ENCODE measurements at places on chromosomes 11 and 22.

GRCh38 chr11:45322111-45322705, 36.1 kb upstream of the SYT13 start:
- no peak for DNase-seq

DNA sequence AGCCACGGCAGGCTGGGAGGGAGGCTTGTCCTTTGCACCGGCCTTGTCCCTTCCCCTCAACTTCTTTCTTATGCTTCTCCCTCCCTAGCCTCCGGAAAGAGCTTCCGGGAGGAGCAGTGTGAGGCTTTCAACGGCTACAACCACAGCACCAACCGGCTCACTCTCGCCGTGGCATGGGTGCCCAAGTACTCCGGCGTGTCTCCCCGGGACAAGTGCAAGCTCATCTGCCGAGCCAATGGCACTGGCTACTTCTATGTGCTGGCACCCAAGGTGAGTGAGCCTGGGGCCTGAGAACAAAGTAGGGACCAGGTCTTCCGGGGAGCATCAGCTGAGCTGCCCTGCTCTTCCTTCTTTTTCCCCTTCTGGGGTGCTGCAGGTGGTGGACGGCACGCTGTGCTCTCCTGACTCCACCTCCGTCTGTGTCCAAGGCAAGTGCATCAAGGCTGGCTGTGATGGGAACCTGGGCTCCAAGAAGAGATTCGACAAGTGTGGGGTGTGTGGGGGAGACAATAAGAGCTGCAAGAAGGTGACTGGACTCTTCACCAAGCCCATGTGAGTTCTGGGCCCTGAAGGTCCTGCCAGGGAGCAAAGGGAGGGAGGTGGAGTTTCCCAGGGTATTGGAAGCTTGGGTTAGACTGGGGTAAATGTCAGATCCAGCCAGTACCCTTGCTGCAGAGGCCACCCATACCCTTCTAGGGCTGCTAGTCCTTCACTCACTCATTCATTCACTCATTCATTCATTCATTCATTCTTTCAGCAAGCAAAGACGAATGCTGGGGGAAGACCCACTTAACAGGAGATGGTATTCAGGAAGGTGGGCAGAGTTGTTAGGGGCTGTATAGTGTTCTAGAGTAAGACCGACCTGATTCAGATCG, 22.6 kb downstream of the ADAMTS15 start:
- DNase-seq: no peak

GRCh38 chr11:61287338-61287977, 7.7 kb downstream of the VWCE start:
- no peak for DNase-seq

DNA sequence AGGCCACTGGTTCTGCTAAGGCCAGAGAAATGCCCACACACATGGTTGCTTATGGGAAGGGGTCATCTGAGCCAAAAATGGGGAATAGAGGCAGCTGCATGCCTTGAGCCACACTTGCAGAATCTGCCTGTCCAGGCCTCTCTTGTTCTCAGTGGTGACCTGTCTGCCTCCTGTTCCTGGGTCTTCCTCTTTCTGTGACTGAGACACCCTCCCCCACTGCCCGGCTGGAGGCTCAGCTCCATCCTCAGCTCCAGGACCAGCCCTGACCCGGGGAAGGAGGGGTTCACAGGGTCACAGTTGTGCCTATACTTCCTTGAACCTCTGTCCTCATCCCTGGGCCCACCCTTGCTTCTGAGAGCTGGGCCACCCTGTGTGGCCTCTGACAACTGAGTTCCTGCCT, 52.3 kb downstream of the CSF2RB start:
- DNase-seq: no peak

GRCh38 chr22:22999523-22999922, 70.8 kb upstream of the GNAZ start:
- DNase-seq: no peak

DNA sequence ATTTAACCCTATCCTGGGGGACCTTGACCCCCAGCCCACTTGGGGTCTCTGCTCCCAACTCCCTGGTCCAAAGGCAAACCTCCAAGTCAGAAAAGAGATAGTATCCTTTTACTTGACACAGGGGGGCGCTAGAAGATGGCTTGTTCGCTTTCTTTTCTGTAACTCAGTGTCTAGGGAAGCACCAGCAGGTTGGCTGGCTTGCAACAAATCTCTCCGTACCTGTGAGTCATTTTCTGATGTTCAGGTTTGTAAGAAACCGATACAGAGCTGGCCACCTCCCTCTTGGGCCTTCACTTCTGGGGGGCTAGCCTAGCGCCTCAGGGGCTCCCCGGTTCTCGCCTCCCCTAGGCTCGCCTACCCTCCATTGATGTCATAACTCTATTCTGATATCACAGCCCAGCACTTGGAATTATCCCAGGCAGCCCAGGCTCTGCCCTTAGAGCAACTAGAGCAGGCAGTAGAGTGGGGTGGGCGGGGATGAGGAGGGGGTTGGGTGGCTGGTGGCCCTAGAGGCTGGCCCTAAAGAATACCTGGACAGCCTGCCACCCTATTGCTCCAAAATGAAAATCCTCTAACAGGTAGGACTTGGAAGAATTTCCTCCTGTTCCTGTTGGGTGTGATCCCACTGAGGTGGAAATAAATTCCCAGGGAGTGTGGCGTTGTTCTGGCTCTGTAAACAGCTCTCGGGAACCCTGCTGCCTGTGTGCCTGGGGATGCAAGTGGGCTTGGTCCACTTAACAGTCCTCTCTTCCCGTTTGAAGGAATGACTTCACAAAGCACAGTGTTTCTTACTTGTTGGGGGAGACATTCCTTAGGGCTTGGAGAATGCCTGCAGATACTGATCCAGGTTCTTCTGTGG, 69.4 kb downstream of the OSBP2 start:
- peak; percentile 28 for DNase-seq

GRCh38 chr11:94790661-94791180, 22.6 kb downstream of the AMOTL1 start:
- no peak for DNase-seq

DNA sequence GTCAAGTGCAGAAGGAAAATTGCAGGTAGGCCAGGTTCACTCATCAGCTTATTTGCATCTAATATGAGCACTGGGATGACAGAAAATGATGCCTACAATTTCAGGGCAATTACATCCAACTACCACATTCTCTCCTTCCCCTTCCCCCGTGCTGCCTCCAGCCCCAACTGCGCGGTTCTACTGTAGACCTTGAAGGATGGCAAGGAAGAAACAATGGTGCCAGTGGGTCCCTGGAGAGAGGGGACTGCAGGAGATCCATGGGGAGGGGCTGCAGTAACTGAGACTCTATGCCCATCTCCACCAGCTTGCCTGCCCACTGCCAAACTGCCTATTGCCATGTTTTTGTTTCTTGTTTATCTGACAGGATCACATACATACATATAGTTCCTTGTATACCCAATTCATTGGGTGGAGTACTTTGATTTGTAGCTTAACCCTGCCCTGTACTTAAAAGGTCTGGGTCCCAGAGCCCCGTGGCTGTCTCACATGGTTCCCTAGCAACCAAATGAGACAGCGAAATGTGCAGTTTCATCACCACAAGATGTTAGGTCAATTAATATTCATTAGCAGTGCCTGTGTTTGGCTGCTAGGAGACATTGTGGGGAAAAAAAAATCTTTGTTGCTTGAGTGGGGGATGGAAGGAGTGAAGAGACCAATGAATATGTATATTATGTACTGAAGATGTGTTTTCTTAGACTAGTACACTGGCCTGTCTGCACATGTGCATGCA, 253.5 kb upstream of the PLET1 start:
- no peak for DNase-seq

GRCh38 chr11:1654388-1655167, 25.0 kb downstream of the KRTAP5-5 start:
- DNase-seq: no peak

GRCh38 chr11:86663761-86664160, 8.7 kb downstream of the ME3 start:
- DNase-seq: no peak

GRCh38 chr11:4922304-4922703, 1.8 kb downstream of the OR51G1 start:
- no peak for DNase-seq

GRCh38 chr11:116072133-116072532, 567.9 kb upstream of the CADM1 start:
- DNase-seq: no peak

GRCh38 chr11:76615950-76616349, 54.6 kb downstream of the LRRC32 start:
- no peak for DNase-seq

GRCh38 chr11:99565333-99565732, 544.6 kb downstream of the CNTN5 start:
- DNase-seq: no peak

- no peak for DNase-seq
Observed at GRCh38 chr11:14240221-14240620, 118.8 kb downstream of the RRAS2 start.

- peak; percentile 92 for DNase-seq
Observed at GRCh38 chr11:67277231-67277961, 11.1 kb downstream of the GRK2 start.

DNA sequence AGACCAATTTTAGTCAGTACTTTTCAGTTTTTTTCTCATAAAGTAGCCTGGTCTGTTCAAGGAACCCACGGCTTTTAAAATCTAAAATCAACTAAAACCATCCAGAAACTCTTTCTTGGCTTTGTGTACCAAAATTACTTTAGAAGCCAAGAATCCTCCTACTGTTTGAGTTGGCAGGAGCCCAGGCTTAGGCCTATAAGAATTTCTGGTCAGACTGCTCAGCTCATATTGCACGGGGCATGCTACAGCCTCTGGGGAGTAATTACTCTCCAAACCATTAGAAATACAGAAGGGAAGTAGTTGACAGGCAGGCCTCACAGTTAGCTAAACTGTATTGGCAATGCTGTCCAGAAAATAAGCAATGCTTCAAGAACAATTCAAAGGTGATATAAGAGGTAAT, 1862.9 kb upstream of the RAG2 start:
- DNase-seq: no peak

DNA sequence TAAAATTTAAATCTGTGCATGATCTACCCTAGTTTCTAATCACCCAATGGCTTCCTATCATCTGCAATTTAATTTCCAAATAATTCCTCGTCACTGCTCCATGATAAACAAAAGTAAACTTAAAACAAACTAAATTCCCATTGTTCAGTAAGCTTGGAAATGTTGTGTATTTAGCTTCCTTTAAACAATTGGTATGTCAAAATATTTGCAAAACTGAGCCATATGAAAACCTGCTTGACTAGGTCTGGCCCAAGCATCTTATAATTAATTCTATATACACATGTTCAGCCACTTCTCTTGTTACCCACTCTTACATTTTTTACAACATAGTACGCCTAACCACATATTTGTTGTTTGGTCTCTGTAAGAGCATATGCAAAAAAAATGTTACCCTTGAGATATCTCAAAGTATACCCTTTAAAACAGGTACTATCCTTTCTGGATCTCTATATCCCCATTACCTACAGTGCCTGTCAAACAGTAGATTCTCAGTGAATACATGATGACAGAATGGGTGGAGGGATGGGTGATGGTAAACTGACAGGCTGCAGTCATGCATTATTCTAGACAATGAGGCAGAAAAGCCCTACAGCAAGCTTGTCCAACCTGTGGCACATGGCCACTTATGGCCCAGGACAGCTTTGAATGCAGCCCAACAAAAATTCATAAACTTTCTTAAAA, 1277.9 kb upstream of the TENM4 start:
- no peak for DNase-seq

GRCh38 chr11:120538707-120539106, 27.2 kb downstream of the GRIK4 start:
- no peak for DNase-seq

GRCh38 chr11:80727315-80727714, 1286.5 kb upstream of the TENM4 start:
- DNase-seq: no peak

DNA sequence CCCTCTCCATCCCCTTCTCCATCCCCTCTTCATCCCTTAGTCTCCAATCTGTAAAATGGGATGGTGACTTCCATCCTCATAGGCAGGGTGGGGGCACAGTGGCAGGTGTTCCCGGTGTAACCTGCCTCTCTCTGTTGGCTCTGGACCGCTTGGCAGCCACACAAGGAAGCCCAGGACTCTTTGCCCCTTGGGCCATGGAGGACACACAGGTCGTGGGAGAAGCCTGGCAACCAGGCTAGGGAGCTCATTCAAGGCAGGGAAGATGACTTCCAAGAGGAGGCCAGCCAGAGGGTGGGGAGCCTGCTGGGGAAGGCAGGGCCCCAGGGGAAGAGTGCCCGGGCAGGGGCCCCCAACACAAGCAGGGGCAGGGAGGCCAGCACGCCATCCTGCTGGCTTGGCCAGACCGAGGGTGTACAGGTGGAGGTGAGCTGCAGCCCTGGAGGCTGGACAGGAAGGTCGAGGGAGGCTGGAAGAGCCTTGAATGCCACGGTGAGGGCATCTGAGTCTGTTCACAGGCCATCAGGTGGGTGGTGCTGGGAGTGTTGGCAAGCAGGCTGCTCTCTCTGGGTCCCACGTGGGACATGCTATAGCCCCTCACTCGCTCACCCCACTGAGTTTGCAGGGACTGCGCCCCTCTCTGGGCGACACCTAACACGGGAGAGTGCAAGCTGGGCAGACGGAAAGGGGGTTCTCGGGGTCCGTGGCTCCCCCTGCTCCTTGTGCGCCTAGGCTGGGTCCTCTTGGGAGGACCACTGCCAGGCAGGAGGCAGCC, 15.5 kb upstream of the CTSD start:
- no peak for DNase-seq

GRCh38 chr11:1486054-1486825, at the start of gene MOB2:
Gene MOB2 (minus strand): TSS chr11:1486779. CDS start chr11:1486556, 223 bp downstream.
- DNase-seq: no peak

DNA sequence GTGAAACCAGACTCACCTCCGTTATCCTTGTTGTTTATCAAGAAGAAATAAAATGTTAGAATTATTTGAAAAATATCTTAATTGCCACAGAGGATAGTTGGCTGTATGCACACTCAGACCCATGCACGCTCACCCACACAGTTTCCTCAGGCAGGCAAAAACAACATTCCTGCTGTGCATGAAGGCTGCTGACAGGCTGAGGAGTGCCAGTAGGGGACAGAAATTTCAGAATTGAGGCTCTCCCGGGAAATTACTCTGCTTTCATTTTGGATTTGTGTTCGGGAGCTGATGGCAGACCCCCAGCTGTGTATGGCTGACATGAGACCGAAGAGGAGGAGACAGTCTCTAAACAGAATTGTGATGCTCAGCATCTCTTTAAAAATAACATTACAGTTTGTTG, 87.5 kb downstream of the AMOTL1 start:
- no peak for DNase-seq

DNA sequence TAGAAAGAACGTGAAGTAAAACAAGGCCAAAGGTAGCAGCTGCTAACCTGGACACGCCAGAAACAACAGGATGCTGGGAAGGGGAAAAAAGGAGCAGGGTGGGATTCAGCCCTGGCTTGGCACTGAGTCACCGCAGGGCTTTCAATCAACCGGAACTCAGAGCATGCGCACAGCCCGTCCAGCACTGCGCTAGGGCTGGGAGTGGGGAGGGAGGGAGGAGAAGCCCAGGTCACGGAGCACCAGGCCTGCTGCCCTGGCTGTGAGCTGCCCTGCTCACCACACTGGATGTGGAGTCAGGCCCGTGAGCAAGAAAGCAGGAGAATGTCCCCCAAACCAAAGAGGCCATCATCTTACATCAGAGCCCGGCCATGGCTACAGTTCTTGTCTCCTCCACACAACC, 51.5 kb downstream of the APOL1 start:
- no peak for DNase-seq

GRCh38 chr11:110763249-110764011, 51.2 kb upstream of the ARHGAP20 start:
- DNase-seq: no peak

- DNase-seq: no peak
Observed at GRCh38 chr11:75487365-75487764, 38.4 kb downstream of the GDPD5 start.

Data from T-cell (primary cell).